ENCODE measurements at places on chromosomes 1 and 21. TPM values are rescaled to one million over a fixed set of nuclear protein-coding genes. Genes with fewer than 3 reads are reported as not detected.

DNA sequence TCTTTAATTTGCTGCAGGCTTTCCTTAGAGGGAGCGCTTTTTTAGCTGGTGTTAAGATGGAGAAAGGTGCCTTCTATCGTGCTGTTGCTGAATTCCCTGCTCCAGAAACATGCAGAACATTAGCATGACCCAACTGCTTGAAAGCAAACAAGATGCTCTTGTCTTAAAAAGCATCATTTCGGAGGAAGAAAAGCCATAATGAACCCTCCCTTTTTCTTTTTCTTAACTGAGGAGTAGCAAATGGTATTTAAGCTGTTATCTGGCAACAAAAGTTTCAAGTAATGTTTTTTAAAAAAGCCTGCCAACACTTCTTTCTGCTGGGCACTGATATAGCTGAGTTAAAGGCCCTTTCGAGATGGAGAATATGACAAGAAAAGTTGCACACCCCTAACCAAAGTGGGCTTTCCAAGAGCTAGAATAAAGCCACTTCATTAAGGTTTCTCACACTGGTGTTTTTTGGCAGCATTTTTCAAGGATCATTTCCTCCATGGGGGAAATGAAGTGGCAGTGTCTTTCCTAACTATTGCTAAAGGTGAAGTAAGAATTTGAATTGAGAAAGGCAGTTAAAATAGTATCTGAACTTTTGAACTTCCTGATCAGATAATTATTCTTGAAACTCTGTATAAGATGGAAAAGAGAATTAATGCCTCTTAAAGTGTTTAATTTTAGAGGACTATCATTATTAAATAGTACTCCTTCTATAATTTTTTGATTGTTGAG lies 38.8 kb downstream of the ST6GALNAC5 start:
- DNase-seq, result no peak

- no peak for DNase-seq
These were observed 444.0 kb downstream of the PTPRC start for GRCh38 chr1:199082778-199083389.

CELA3B gene
- not detected for total RNA-seq

ZNF593 gene
- 22.6 TPM for total RNA-seq

GRCh38 chr1:12191242-12192032 lies 24.6 kb downstream of the TNFRSF1B start:
- no peak for DNase-seq

DNA sequence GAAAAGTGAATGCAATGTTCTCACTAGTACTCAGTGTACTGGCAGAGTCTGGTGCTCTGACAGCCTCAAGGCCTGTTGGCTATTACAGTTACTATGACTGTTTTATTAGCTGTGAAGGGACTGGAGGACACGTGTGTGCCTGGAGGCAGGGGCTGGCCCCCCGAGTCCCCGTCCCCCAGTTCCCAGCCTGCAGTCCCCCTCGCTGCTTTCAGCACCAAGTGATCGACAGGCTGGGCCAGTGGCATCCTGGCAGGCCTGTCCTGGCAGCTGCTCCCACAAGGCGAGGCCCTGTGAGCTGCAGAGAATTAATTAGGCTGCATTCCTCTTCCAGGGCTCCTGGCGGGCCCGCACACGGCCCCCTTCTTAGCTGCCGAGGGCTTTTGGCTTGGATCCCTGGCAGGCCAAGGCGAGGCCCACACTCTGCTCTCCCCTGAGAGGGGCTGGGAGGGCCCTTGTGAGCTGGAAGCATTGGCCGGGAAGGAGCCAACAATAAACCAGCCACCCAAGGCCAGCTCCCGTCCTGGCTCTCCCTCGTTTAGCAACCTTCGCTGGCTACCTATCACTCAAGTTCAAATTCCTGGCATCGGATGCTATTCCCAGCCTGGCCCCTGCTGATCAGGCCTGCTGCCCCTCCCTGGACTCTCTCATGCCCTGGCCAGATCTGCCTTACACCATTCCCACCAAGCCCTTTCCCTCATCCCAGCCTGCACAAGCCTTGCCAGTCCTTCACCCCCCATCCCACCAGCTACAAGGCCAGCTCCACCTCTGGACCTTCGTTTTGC lies 9.8 kb downstream of the EDN2 start:
- DNase-seq, result peak; percentile 78

GRCh38 chr21:41817228-41817627 lies 50.4 kb upstream of the RIPK4 start:
- DNase-seq, result peak; percentile 67

- no peak for DNase-seq
These were observed 1.8 kb upstream of the ZDHHC18 start for GRCh38 chr1:26824731-26825130.

FCN3 gene
- total RNA-seq, result 826 TPM

GCLM gene
- total RNA-seq, result 24.5 TPM

RHEX gene
- total RNA-seq, result 17.3 TPM

GRCh38 chr1:155044812-155045657 lies 6.1 kb upstream of the ADAM15 start:
- peak; percentile 89 for DNase-seq

DNA sequence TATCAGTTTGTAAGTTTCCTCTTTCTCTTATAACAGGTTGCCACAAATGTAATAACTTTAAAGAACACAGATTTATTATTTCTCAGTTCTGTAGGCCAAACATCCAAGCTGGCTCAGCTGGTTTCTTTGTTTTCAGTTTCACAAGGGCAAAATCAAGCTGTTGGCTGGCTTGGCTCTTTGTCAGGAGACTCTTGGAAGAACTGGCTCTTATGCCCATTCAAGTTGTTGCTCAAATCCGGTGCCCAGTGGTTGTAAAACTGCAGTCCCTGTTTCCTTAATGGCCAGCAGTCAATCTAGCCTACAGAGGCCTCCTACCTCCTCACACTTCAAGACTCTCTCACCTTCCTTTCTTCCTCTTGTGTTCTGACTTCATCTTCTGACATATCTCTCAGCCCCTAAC lies 1171.0 kb downstream of the MRPL39 start:
- no peak for DNase-seq

- no peak for DNase-seq
These were observed 40.7 kb upstream of the PIGV start for GRCh38 chr1:26747048-26747447.

DNA sequence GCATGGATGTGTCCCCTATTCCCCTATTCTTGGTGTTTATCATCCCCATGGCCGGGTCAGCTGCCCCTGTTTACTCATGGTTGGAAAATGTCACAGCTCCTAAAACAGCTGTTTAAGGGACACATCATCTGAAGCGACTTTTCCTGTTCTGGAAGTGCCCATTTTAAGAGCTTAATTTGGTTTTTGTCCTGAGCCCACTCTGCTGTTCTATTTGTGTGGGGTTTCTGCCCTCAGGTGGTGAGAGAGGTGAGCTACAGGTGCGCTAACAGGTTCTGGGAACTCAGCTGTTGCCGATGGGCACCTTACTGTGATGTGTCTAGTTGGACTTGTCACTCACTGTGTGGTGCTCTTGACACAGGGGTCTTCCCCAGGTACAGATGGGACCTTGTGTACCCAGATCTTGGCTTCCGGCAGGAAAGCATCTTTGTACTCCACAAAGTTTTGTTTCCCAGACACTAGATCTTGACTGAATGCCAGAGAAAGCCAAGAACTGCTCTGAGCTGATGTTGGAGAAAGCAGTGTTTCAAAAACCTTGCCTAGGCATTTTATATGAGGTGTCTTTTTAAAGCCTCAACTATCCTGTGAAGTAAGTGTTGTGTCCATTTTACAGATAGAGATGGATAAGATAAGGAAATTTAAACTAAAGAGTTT lies 59.0 kb upstream of the CD1D start:
- no peak for DNase-seq

IL20 gene
- total RNA-seq, result not detected

CAMK1G gene
- total RNA-seq, result 1.4 TPM

- no peak for DNase-seq
These were observed 44.3 kb upstream of the HPDL start for GRCh38 chr1:45282351-45282750.

Data from upper lobe of right lung (tissue), 1 donor.